Activated CD8-positive, alpha-beta memory T cell treated with anti-CD3 and anti-CD28 coated beads for 24 hours (primary cell): ENCODE measurements at places on chromosomes 6 and 20.

GRCh38 chr6:125138083-125138482 lies 15.5 kb upstream of the TPD52L1 start:
- no peak for DNase-seq

DNA sequence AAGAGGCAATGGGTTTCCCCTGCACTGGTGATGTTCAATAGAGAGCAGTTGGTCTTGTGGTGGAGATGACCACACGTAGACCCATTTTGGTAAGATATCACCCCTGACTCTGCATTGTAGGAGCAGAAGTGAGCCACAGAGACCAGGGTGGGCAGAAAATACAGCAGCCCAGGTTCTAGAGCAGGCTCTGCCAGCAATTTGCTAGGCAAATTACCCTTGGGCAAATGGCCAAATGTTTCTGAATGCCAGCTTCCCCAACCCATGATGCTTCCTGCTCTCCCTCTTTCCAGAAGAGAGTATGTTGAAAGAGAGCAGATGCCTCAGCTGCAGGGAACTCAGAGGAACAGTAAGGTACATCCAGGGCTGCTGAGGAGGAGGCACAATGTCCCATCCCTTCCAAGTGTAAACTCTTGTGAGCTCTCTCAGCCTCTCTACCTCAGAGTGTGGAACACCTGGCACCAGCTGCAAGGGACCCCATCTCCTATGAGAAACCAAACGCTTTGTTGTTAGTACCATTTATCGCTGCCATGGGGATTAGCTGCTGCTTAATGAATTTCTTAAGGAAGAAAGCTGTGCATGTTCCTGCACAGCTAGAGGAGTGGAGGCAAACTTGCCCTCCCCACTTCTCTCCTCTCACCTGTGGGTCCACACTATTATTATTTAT lies 317.5 kb upstream of the MOCS1 start:
- DNase-seq = no peak

DNA sequence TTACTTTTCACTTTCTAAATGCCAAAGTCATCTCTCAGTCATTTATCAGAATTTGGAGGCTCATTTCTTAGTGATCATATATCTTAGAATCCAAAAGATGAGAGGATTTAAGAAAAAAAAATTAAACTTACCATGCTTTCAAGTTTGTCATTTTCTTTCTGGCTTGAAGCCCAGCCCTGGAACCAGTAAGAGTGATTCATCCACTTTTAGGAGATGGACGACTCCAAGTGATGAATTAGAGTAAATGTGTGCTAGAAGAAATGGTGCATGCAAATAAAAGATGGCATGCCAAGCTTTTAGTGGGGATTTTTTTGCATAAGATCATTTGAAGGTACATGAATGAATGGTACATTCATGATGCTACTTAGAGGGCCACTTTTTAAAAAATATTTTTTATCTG lies 20.1 kb downstream of the PLCB1 start:
- DNase-seq = no peak

DNA sequence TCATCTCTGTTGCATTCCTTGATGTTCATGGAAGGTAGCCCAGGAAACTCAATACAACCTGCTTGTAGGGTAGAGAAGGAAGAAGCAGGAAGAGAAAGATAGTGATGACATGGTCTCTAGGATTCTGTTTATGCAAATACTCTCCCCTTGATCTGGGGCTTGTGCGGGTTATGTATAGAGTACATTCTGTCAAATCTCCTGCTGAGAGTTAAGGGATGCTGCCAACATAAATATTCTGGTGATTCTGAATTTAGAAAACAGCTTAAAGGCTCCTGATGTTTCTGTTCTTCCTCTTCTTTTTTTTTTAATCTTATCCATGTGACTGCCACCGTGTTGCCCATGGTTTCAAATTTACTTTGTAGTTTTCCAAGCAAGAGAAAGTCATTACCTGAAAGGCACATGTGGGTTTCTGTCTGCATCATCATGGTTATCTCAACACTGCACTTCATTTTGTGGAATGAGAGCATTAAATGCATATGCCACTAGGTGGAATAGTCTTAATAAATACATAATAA lies 150.6 kb downstream of the RPS12 start:
- DNase-seq = no peak

DNA sequence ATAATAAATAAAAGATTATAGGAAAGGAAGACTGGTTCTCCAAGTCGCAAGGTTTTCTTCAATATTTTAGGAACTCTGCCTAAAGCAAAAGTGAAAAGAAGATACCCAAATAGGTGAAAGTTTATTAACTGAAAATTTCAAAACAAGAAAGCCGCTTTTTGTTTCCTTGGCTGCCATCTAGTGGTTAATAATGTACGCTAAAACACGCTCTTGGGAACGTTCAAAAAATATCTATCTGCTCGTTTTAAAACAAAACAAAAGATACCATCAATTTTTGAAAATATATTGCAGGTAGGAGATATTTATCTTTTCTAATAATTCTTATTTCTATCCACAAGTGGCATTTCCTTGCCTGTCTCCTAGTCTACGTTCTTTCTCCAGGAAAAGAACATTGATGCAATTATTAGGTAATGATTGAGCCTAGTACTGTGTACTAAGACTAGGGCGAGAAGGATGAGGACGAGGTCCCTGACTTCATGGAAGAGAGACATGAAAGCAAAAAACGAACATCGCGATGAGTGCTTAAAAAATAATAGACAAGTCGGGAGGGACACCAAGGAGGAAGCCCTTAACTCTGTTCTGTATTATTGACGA lies 97.2 kb downstream of the SPTLC3 start:
- DNase-seq = no peak

- DNase-seq = no peak
Measured at GRCh38 chr6:70051197-70052124, 185.1 kb downstream of the COL19A1 start.

- no peak for DNase-seq
Measured at GRCh38 chr6:5765141-5765760, 241.5 kb downstream of the NRN1 start.

DNA sequence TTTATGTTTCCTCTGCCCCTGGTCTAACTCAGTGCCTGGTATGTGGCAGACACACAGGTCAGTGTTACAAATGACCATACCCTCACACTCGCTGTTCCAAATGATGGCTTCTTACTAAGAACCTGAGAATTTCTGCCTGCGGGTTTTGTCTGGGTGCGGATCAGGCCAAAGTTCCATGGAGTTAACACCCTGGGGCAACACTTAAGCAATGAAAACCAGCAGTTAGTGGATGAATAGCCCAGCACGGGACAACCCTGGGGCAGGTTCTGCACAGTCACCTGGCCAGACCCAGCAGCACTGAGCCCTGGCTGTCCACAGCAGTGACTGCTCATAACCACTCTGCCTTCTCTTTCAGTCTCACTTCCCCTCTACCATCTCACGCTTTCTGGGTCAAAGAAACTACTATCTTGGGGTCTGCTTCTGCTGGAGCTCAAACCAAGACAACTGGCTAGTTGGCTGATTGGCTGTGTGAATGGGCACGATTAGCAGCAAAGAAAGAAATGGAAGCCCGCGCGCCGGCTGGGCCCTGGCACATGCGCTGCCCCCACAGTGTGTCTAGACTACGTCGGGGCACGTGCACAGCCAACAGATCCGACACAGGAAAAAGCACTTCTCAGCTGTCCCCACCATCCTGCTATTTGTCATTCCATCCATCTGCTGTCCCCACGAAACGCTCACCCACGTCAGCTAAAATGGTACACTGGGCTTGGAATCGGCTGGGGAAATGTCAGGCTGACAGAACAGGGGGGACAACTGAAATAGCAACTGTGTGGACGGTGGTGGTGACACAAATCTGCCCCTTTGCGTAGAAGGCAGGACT lies 36.6 kb downstream of the MGME1 start:
- no peak for DNase-seq

GRCh38 chr20:44041001-44041400 lies 126.3 kb downstream of the TOX2 start:
- no peak for DNase-seq

GRCh38 chr6:106253731-106254130 lies 71.8 kb downstream of the ATG5 start:
- DNase-seq = no peak

- DNase-seq = no peak
Measured at GRCh38 chr20:32183947-32184635, 23.5 kb downstream of the PLAGL2 start.

DNA sequence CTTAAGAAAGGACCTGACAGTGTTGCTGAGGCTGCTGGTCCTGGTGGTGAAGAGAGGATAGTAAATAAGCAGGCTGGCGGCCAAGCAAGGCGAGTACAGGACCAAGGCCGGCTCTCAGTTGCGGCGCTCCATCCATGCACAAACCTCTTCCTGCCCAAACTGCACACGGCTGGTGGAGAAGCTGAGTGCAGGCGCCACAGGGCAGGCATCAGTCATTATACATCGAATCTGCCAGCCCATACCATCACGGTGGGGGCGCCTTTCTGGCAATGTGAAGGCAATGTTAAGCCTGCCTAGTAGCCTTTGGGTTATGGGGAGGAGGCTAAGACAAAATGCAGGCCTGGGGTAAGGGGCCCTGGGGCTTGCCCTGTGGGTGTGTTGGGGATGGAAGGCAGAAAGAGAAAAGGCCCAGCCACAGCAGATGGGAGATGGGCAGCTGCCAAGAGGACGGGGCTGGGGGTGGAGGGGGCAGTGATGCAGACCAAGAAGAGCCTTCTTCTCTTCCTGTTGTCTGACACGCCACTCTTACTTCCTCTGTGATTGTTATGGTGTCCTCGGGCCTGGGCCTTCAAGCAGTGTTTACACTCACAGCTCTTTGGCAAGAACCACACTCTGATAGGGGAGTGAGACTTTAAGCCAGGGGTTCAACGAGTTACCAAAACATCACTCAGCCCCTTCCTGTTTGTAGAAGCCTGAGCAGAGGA lies 20.3 kb upstream of the KCNK16 start:
- no peak for DNase-seq

DNA sequence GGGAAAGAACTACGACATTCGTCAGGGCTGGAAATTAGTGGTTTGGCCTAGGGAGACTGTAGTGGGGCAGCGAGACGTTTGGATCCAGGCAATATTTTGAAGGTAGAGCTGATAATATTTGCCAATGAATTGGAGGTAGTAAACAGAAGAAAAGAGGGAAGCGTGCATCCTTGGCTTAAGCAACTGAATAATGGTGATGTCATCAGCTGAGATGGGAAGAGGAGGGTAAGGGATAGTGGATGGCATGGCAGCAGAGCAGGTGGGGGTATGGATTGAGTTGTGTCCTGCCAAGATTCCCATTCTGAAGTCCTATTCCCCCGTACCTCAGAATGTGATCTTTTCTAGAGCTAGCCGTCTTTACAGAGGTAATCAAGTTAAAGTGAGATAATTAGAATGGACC lies 119.2 kb downstream of the PDE7B start:
- DNase-seq = no peak

DNA sequence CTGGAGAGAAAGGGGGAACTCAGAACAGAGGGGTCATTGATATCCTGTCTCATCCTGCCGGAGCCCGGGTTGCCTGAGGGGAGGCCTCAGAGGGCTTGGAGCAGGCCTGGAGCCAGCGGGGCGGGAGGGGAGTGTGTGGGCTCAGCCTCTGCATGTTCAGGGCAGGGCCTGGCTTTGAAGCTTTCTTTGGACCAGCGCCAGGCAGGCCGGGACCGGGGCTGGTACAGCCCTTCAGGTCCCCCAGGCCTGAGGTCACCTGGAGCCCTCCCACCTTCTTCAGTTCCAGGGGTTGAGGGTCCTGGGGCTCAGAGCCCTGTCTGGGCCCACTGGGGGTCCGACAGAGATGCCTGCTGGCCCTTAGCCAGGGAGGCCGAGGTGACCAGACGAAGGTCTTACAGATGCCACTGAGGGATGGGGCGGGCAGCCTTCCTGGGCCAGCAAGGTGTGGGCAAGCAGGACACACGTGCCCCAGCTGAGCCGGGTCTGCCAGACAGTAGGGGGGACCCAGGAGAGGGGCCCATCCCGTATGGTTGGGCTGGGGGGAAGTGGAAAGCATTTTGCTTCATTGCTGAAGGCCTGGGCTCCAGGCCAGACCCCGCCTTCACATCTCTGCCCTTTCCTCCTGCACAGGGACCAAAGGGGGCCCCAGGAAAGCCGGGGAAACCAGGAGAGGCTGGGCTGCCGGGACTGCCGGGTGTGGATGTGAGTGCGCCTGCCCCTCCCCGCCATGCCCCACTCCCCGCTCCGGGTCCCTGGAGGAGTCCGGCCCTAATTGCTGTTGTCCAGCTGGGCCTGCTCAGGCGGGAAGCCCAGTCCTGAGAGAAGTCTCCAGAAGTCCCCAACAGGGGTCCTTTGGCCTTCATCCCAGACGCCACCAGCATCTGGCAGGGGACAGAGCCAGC lies 2.0 kb downstream of the COL9A3 start:
- no peak for DNase-seq

- DNase-seq = no peak
Measured at GRCh38 chr20:39038047-39038446, 75.9 kb downstream of the DHX35 start.

DNA sequence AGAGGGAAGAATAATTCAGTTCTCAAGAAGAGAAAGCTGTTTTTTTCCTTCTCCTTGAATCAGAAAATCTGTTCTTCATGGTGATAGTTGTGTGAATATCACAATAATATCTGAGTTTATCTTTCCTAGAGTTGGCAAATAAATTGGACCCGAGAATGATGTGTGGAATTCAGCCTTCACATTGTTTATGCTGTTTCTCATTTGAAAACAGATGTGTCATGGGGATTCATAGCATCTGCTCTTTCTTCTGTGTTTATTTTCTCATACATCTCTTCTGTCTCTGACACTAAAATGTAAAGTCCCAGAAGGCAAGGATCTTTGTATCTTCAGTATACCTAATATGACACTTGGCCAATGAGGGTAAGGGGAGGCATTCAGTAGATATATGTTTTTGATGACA lies 103.6 kb upstream of the SGK1 start:
- DNase-seq = no peak

- no peak for DNase-seq
Measured at GRCh38 chr6:82957171-82957867, 108.3 kb downstream of the UBE3D start.

DNA sequence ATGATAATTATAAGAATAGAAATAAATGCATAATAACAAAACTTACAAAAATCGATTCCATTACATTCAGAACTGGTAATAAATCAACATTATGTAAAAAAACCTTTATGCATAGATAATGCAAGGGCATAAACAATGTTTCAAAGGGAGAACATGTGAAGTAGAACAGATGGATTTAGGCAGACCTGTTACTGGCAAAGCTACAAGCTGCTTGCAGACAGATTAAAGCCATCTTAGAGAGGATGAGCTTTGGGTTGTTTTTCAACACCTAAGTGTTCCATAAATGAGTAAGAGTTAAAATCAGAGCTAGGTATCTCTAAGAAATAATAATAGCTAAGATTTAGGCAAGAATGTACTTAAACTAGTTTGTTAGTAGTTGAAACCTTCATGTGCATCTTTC lies 37.2 kb downstream of the SNAP25 start:
- no peak for DNase-seq

DNA sequence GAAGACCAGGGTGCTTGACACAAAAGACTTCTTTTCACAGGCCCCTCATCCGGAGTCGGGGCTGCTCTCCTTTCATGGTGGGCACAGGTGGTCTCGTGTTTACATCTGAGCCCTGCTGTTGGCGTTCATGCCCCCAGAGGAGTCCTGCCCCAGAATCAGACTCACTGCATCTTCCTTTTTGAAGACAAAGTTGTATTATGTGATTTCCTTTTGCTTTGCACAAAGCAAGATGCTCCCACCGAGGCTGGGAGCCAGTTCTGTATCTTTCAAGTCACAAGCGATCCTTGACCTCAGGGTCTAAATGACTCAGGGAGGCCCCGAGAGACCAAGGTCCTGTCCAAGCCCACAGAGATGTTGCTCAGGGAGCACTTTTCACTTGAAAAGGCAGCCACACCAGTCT lies 330.5 kb downstream of the THBS2 start:
- DNase-seq = no peak
